HL-60 (cell line): ENCODE measurements at places on chromosomes 13 and 19.

DNA sequence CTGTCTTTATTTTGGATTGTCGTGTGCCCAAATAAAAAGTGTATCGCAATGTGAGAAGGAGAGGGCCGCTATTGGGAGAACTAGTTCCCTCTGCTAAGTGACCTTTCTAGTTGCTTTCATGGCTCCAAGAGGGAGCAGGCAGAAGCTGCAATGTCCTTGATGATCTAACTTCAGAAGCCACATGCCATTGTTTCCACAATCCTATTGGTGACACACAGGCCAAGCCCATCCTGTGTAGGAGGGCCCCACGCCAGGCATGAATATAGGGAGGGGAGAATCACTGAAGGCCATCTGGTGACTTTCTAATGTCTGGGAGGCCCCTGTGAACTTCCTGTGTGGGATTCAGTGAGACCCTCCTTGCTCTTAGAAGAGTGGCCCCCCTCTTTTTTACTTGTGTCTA lies 47.8 kb upstream of the KPNA3 start:
- peak; percentile 15 for DNase-seq

DNA sequence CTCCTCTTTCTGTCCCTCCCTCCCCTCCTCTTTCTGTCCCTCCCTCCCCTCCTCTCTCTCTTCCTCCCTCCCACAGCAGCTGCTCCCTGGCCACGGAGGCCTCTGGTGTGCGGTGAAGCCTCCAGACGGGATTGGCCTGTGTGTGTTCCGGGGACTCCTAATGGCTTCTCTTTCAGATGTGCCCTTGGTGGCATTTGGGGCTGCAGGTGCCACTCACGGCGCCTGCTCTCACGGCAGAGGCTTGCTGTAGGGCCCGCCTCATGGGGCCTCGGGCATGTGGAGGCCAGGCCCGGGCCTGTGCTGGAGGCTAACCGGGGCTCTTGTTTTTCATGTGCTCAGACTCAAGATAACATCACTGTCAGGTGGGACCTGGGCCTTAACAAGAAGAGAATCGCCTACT lies 20.9 kb downstream of the UPF1 start:
- DNase-seq = no peak

GRCh38 chr19:1248139-1248785 lies at the start of gene MIDN:
TSS of gene MIDN (plus strand) at chr19:1248583. CDS start at chr19:1250297, 1,714 bp downstream.
- peak; percentile 66 for DNase-seq

GRCh38 chr19:38194061-38194701 lies 29.8 kb downstream of the DPF1 start:
- no peak for DNase-seq

DNA sequence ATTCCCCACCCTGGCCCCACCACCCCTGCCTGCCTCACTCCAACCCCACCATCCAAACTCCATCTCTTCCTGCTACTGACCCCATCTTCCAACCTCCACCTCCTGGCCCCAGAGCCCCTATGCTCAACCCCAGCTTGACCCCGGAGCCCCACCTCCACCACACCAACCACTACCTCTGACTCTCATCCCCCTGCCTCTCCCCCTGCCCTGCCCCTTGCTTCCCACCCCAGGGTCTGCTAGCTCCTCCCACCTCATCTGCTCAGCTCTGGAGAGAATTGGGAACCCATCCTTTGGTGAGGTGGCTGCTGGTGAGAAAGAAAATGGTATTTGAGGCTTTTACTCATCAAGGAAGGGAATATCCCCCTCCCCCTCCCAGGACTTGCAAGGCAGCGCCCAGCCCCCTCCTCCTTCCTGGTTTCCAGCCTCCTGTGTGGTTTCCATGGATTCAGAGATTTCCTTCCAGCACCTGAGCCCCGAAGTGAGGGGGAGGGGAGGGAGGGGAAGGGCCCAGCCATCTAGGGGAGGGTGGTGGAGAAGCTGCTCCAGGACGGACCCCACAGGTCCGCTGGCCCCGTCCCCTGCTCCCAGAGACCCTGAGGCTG lies 11.4 kb upstream of the PEPD start:
- no peak for DNase-seq

GRCh38 chr13:107374038-107374437 lies 806.1 kb upstream of the ARGLU1 start:
- DNase-seq = no peak

- DNase-seq = no peak
Observed at GRCh38 chr13:74299721-74300120, 165.5 kb upstream of the KLF12 start.

GRCh38 chr13:67369895-67370660 lies 139.9 kb upstream of the PCDH9 start:
- DNase-seq = no peak

DNA sequence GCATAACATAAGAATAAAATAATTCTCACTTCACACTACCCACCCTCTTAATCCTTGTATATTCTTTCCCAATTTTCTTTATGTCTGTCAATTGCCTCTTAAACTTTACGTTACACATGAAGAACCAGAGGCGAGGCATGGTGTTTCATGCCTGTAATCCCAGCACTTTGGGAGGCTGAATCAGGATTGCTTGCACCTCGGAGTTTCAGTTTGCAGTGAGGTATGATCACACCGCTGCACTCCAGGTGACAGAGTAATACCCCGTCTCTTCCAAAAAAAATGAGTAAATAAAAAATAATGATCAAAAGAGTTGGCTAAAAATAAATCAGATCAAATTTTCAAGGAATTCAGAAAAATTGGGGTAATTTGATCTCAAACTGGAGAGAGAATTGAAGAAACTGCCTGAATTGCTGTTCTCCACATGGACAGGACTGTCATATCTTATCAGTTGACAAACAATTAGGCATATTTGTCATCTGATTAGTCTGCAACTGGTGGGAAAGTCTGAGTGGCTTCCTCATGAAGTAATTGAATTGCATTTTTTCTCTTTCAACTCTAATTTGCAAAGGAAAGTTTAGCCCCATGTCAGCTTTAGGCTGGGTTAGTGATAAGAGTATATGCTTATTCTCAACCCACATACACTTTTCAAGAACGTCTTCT lies 302.9 kb downstream of the ITGBL1 start:
- no peak for DNase-seq

DNA sequence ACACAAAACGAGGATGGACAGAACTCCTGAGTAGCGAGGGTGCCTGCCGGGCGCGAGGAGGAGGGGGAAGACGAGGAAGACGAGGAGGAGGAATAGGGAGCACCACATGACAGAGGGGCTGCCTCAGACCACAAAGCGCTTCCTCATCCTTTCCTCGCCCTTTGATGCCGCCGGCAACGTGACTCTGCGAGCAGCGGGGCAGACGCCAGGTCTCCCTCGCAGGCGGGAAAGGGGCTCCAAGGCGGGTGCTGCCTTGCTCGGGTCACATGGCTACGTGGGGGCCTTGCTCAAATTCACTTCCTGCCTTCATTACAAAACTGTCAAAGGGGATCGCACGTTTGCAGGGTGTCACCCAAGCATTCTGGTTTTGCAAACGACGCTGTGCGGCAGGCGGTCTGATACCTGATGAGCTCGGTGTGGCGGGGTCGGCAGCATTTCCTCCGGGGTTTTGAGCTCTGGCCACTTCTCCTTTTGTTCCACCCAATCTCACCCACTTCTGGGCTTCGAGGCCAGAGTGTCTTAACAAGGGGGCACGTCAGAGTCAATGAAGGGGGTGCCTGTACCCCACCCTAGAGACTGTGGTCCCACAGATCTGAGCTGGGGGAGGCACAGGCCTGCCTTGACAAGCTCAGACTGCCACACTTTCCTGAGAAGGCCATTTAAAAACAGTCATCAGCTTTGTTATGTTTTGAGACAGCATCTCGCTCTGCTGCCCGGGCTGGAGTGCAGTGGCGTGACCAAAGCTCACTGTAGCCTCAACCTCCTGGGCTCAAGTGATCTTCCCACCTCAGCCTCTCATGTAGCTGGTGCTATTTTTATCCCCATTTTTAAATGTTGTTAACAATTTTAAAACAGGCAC lies 14.9 kb downstream of the MAP2K2 start:
- peak; percentile 84 for DNase-seq

DNA sequence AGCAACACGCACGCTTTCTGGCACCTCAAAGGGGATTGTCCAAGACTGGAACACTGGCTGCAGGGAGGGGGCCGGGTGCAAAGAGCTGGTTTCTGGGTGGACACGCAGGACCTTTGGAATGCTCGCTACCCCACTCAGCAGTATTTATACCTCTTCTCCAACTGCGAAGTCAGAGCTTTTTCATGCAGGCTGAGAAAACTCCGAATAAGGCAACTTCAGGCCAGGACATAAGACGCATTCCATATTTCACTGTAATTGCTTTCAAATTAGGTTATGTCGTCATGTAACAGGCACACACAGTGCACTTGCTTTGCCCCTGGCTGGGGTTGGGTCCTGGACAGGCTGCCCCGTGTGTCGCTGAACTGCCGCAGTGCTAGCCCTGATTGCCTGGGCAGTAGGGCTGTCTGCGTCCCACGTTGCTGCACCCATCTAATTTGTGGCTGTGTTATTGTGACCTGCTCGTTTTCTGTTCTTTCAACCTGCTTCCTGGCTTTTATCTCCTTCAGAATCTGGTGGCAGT lies 44.5 kb downstream of the ACTN4 start:
- no peak for DNase-seq
